ENCODE measurements at places on chromosomes 4 and X.

GRCh38 chr4:152996672-152997071 is 60.5 kb downstream of the FHDC1 start:
- DNase-seq, result no peak

DNA sequence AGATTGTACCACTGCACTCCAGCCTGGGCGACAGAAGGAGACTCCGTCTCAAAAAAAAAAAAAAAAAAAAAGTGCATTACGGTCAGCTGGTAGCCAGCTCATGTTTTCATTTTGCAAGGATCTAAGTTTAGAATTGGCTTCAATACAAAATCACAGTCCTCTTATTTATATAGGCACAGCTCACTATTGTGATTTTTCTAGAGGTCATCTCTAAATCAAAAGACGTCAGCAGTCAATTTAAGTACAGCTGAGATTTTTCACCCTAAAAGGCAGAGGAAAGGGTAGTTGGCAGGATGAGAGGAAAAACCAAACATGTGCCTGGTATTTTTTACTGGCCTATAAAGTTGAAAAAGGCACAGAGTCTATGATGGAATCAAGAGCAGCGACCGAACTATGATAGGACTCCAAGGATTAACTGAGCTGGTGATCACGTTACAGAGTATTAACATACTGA is 30.8 kb downstream of the ASB5 start:
- no peak for DNase-seq

DNA sequence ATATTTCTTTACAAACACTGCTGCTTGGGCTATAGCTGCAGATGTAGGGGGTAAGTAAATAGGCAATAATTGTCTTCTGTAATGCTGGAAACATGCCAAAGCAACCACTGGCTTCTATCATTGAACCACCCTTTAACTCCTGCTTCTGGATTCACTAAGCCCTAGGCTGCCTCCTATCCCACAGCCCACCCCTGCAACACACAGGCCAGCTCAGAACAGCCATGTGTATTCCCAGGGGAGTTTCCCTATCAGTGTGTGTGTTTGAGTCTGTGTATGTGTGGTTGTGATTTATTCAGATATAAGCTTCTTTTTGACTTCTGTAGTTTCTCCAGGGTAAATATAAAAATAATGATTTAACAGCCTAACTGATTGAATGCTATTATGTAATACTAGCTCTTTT is 291.3 kb downstream of the PCDH10 start:
- no peak for DNase-seq

- DNase-seq, result no peak
These were observed 58.3 kb upstream of the PACRGL start for GRCh38 chr4:20641976-20642375.

GRCh38 chrX:12770440-12770839 is 20.8 kb upstream of the PRPS2 start:
- no peak for DNase-seq

DNA sequence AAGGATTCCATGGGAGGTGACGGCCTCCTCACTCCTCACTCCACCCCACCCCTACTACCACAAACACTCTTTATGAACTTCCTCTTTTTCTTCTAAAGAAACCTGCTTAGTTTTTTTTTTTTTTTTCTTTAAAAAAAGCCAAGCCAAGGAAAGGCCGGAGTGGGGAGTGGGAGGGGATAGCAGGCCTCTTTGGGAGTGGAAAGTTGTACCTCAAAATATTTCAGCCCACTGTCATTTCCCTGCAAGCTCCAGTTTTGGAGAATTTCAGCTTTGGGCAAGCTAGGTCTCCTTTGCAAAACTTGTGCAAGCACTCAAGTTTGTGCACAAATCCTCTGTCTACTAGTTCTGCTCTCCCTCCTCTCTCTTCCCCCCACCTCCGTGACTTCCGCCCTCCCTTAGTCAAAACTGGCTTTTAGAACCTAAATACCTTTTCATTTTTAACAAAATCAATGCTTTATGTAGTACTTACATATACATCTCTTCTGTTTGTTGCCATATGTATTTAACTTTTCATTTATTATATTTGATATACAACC is 512 bp upstream of the ANTXR2 start:
- no peak for DNase-seq

GRCh38 chr4:38322714-38323113 is 341.3 kb upstream of the KLF3 start:
- no peak for DNase-seq

DNA sequence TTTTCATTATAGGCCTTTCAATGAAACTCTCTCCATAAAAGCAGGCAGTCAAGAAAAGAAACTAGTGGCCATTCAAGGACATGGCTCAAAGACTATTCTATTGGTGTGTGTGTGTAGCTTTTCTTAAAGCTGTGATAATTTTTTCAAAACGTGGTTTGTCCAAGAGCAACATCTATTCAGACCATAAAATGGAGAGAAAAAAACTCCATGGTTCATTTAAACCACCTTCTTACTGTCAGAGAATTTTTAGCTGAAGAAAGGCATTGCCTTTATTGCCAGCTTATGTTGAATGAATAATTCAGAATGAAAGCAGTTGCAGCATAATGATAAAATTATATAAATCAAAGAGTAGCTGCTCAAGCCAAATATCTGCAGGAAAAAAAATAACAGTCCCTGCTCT is 325.5 kb downstream of the PCDH18 start:
- DNase-seq, result no peak

DNA sequence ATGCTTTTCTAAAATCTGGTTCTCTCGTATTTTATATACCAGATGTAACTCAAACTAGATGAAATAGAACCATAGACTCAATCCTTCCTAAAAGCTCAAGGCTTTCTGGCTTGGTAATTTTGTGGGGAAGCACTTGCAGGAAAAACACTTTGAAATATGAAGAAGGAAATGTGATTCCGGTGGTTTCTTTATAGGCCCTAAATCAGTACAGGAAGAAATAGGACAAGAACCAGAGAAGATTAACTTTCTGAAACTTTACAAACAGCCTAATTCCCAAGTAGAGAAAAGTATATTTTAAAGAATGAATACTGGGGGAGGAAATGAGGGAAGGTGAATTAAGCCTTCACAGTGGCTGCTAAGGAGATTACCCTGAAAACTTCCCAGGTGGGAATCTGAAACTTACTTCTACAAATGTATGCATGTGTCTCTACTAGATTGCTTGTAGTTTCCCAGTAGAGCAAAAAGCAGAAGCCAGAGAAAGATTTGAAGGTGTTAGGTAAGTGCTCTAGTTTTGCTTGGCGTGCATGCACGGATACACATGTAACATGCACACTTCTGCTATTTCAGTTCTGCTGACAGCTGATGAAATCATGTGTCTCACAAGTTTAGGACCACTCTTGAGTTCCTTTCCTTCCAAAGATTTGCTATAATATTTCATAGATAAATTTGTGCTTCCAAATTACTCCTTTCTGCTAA is 92.1 kb downstream of the AFF1 start:
- DNase-seq, result no peak

- no peak for DNase-seq
These were observed 17.2 kb upstream of the MYOZ2 start for GRCh38 chr4:119118397-119118796.

GRCh38 chrX:39904816-39905537 is 192.8 kb downstream of the BCOR start:
- no peak for DNase-seq

- no peak for DNase-seq
These were observed 125.4 kb upstream of the DMD start for GRCh38 chrX:33336783-33337182.

DNA sequence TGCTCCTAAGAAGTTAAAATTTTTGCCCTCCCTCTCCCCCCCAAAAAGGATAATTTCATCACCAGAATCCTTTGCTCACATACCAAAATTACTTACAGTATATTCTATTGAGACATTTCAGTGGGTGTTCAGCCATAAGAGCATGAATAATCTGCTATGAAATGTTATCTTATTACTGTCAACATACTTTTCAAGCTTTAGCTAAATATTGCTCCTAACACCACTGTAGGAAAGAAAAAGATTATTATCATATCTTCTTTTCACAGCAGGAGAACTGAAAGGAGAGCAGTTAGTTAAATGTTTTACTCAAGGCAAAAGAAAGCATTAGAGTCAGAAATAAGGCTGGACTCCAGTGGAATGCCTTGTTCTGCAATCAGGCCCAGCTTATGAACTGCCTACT is 231.0 kb upstream of the GYPA start:
- no peak for DNase-seq

GRCh38 chrX:1679238-1679637 is 64.4 kb downstream of the ASMT start:
- peak; percentile 33 for DNase-seq

DNA sequence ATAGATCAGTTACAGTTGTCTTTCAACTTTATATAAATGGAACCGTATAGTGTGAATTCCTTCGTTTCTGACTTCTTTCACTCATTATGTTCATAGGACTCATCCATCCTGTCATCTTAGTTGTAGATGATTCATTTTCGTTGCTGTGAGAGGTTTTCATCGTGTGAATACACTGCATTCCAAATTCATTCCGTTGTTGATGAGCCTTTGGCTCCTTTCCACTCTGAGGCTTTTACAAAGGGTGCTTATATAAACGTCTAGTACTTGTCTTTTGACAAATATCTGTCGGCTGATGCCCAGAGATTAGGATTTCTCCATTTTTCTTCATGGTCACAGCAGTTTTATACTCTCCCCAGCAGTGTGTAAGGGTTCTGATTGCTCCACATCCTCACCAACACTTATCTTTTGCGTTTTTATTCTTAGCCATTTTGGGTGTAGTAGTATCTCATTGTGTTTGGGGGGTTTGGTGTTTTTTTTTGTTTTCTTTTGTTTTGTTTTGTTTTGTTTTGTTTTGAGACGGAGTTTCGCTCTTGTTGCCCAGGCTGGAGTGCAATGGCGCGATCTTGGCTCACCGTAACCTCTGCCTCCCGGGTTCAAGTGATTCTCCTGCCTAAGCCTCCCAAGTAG is 48.6 kb downstream of the LRP2BP start:
- no peak for DNase-seq

- DNase-seq, result no peak
These were observed 36.0 kb downstream of the RTL9 start for GRCh38 chrX:110394651-110395050.

GRCh38 chr4:152591396-152591795 is 55.5 kb upstream of the FBXW7 start:
- peak; percentile 35 for DNase-seq

- DNase-seq, result no peak
These were observed 27.6 kb downstream of the HPGD start for GRCh38 chr4:174494726-174495125.

DNA sequence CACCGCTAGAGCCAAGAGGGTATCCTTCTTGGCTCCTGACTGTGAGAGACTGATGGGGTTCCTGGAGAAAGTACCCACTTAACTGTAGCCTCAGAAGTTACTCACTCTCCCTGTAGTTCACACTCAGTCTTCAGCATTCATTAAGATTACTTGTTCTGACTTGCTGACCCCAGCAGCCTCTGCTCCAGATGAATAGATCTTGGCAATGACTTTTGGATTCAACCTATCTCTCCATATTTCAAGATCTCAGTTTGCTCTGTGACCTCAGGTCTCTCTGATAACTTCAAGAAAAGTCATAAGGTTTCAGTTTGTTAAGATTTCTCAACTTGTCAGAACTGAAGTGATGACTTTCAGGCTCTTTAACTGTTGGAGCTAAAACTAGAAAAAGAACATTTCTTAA is 825.6 kb downstream of the PCDH7 start:
- no peak for DNase-seq

GRCh38 chr4:42417550-42417949 is 20.3 kb downstream of the SHISA3 start:
- DNase-seq, result no peak

DNA sequence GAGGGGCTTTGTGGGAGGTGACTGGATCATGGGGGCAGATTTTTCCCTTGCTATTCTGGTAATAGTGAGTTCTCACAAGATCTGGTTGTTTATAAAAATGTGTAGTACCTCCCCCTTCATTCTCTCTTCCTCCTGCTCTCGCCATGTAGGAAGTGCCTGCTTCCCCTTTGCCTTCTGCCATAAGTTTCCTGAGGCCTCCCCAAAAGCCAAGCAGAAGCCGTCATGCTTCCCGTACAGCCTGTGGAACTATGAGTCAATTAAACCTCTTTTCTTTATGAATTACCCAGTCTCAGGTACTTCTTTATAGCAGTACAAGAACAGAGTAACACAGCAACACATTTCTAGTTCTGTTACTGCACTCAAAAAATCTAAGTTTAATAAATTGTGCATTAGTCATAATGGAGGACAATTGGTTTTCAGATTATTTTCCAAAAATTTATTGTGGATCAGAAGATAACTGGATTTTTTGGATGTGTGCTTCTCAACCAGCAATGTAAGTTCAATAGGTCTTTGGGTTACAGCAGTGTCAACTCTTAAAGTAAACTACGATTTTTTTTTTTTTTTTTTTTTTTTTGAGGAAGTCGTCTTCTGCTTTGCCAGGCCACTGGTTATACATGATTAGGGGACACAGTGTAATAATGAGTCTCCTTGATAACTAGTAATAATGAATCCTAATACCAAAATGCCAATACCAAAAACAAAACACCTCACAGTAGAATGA is 69.9 kb downstream of the CHIC2 start:
- DNase-seq, result no peak

DNA sequence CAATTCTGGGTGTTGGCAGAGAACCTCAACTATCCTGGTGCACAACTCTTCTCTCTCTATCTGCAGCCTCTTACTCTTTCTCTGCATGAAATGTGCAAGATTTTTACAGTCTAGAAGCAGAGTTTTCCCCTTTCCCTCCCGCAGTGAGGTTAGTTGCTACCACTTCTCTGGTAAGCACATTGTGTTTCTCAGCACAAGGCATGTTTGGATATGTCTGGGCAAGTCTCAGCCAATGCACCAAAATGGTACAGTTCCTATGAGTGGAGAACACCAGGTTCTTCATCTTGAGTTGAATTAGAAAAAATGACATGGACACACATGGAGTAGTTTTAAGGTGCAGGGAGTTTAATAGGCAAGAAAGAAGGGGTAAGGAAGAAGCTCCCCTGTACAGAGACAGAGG is 187.0 kb downstream of the CCNG2 start:
- no peak for DNase-seq

DNA sequence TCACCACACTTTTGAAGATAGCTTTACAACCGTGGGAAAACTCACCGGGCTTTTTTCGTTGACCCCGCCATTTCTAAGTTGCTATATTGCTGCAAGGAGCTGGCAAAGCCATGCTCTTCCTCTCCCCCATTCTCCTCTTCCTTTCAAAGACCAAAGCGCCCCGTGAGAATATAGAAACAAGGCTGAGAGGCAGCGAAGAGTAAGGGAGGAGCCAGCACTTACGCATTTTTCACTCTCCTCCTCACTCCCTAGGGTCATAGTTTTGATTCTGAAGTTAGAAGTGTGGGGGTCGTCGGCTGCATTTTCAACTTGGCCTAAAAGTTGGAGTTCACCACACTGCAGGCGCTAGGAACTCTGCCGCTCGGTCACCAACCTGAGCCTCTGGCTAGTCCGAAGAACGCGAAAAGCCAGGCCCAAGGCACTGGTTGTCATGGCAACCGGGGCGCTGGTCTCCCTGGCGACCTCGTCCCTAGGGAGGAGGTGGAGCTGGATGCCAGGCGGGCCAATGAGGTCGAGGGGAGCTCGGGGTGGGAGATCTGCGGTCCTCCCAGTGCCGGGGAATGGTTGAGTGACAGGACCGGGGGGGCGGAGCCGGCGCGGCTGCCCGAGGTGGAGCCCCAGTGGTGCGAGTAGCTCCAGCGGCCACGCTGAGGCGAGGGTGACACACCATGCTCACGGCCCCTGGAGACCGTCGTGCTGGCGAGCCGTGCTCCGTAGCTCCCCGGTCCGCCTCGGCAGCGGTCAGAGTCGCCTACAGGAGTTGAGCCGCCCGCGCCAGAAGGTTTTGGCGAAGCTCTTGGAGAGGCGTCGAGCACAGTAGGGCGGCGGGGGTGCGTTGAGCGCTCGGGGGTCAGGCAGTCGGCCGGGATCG is at the start of gene PTPN13:
PTPN13 (plus strand) TSS at position 628 of the 871 bp plus-strand sequence. CDS start 40,942 bp downstream, outside the sequence.
- peak; percentile 70 for DNase-seq

Data from stimulated activated CD4-positive, alpha-beta T cell treated with anti-CD3 and anti-CD28 coated beads, Interleukin-2, amount 100 ng/mL, for 24 hours (primary cell).